LoVo (cell line): ENCODE measurements at places on chromosomes 16 and 17.

DNA sequence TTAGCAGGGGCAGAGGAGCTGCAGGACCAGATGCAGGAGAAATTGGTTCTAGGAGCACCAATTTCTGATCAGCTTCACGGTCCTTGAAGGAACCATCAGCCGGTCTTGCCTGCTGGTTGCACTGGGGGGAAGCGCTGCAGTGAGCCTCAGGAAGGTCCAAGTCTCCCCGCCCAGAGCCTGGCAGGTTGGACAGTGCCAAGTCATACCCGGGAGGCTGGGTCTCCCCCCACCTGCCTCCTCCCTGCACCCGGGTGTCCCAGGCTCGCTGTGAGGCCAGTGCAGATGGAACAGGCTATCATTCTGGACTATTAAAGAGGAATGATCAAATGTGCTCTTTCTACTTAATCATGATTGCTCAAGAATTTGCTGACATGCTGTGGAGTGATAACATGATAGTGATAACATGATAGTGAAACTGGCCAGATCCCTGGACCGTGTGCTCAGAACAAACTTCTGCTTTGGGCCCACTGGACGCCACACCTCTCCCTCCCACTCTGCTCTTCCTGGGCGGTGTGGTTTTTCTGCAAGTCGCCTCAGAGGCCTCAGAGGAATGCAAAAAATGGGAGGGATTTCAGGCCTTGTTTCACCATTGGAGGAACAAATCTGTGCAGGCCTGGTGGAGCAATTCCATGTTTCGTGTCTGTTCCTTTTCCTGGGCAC, 236.0 kb downstream of the IRF8 start:
- no peak for DNase-seq

DNA sequence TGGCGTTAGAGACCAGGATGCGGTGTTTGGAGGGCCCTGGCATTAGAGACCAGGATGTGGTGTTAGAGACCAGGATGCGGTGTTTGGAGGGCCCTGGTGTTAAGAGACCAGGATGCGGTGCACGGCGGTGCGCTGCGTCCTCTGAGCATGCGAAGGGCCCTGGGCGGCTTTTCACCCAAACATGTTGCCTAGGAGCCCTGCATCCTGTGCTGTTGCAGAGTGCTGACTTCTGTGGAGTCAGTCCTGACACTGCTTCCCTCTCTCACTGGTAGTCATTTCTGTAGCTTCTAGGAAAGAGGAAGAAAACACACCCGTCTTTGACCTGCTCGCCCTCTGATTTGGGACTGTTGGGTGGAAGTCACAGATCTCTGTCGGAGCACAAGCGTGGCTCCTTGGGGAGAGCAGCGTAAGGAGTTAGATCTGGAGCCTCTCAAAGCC, 141.2 kb downstream of the LAT start:
- no peak for DNase-seq

GRCh38 chr17:78952706-78953105, 27.0 kb downstream of the LGALS3BP start:
- DNase-seq = no peak

GRCh38 chr16:24046442-24046841, 209.7 kb upstream of the CACNG3 start:
- no peak for DNase-seq

GRCh38 chr17:7704601-7705268, at the start of gene EFNB3:
Gene EFNB3 (plus strand): TSS chr17:7705202. CDS start chr17:7705599, 397 bp downstream.
- DNase-seq = no peak

- no peak for DNase-seq
Observed at GRCh38 chr16:72464597-72465368, 292.8 kb upstream of the PMFBP1 start.

GRCh38 chr17:58694302-58694701, 1.9 kb downstream of the RAD51C start:
- no peak for DNase-seq

DNA sequence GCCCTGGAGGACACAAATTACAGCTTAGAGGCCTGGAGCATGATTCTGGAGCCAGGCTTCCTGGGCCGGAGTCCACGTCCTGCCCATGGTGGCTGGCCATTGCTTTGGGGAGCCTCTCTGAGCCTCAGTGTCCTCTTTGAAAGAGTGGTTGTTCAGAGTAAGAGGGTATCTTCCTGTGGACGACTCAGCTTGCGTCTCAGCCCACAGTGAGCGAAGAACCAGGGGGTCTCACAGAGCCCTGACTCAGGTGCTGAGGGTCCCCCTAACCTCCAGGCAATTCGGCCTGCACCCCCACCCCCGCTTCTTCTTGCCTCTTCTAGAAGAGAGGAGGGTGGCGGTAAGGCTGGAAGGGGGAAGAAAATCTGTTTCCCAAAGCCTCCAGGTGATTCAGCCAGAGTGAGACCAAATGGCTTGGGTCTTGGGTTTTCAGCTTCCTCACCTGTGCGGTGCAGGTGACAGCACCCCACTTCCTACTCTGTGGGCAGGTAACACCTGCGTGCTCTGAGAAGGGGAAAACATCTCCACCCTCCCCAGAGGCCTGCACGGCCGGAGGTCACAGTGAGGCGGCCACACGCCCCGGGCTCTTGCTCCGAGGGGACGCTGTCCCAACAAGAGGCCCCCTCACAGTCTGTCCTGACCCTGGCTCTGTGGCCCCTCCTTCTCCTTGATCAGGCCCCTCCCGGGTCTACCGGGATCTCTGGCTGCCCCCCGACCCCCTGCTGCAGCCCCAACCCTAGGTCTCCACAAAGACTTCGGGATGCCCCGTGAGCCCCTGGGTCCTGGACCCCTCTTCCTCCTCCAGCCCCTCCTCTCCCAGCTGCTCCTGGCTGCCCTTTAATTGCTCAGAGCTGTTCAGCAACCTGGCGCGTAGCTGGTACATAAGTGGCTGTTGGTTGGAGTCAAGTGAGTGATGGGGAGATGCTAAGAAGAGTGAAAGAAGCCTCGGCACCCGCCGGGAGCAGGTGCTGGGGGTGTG, 119.2 kb downstream of the METRNL start:
- DNase-seq = no peak

- DNase-seq = no peak
Observed at GRCh38 chr16:27428026-27428785, 26.2 kb downstream of the IL21R start.

- DNase-seq = no peak
Observed at GRCh38 chr16:73542885-73543284, 495.0 kb upstream of the ZFHX3 start.

DNA sequence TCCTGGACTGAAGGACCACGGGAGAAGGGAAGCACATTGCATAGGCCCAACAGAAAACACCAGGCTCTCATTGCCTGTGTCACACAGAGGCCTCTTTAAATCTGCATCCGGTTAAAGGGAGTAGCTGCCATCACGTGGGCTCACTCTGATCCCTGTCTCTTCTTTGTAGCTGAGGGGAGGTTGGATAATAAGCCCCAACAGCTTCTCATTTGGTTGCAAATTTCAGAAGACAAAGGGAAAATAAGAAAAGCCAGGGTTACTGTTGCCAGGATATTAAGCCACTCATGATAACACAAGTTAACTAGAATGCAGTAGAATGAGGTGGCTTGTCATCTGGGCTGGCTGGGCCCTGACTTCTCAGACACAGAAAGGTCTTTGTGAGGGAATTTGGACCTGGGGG, 325.1 kb upstream of the ERCC4 start:
- DNase-seq = no peak

DNA sequence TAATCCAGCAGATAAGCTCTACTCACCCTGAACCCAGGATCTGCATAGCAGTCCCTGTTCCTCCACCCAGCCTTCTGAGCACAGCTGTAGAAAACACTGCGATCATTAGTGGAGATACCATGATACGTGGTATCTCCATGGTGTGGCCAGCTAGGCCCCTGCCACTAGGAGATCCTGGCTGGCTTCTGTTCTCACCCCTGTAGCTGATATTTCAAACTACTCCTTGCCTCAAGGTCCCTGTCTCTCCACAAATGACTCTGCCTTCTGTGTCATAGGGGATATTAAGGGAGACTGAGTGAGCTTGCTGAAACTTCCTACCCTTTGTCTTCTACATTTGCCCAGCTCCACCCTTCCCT, 44.3 kb downstream of the ERN1 start:
- DNase-seq = no peak

DNA sequence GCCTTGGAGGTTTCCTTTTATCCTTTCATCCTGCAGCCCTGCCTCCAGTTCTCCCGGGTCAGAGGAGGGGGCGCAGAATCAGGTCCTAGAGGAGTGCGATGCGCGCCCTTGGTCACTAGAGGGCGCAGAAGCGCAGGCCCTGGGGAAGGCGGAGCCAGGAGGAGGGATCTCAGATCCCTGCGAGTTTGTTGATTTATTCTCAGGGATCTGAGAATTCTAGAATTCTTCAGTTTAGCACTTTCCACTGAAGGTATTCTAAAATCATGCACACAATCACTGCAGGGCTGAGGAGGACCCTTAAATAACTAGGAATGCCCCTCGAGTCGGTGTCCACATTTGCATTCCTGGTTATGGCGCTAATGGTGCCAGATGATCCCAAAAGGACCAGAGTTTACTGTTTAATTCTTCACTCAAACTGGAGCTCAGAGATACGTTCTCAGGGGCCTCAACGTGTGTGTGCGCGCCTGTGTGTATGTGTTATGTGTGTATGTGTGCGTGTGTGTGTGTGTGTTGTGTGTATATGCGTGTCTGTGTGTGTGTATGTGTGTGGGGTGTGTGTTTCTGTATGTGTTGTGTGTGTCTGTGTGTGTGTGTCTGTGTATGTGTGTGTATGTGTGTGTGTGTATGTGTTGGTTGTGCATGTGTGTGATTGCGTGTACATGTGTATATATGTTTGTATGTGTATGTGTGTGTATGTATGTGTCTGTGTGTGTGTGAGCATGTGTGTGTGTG, 6.9 kb upstream of the ELAC2 start:
- peak; percentile 65 for DNase-seq

DNA sequence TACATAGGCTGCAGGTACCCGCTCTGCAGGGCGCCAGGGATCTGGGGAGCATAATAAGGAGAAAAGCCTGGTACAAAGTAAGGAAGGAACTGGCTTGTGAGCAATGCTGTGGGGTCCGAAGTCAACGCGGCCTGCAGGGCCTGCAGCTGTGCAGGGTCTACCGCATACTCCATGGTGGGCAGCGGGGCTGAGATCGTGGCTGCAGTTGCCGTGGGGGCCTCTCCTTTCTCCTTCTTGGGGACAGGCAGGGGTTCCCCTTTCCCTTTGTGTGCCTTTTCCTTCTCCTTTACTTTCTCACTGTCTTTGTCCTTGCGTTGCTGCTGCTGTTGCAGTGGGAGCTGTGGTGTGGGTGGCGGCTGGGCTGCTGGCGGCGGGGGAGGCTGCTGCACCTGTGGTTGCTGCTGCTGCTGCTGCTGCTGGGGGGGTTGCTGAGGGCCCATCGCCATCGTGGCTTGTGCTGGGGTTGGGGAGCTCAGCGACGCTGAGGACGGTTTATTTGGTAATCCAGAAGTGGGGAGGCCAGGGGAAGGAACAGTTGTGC, 259.6 kb downstream of the ZFHX3 start:
- DNase-seq = no peak

- DNase-seq = peak; percentile 24
Observed at GRCh38 chr16:89289428-89290395, 72.2 kb downstream of the ZNF778 start.

GRCh38 chr17:81453712-81454111, 58.5 kb downstream of the BAHCC1 start:
- DNase-seq = no peak
